Transverse colon (tissue), 4 donors: ENCODE measurements at places on chromosomes 4 and X. TPM values are rescaled to one million over a fixed set of nuclear protein-coding genes. Genes with fewer than 3 reads are reported as not detected.

DNA sequence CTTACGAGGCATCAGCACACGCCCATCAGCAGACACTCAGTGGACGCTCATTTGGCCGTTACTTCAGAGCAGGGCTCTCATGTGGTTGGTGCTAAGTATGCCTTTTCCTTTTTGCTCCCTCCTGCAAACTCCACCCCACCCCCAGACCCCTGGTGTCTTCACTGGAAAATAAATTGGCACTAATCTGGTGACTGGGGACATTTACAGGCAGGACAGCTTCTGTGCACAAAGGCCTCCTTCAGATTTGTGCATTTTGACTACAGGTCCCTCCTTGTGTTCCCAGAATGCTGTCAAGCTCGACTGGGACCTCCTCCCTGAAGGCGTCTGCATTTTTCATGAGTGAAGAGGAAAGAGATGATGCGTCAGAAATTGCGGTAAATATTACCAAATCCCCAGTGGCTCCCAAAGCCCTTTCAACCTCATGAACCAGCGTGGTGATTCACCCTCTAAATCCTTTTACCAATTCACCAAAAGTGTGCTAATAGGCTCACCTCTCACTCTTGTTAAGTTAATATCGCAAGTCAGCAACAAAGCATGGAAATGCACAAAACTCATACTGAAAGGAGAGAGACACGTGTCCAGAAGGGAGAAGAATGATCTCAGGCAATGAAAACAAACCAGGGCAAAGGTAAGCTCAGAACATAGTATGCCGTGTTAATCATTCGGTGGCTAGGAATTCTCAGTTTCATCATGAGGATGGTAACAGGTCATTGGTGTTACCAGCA, 119.0 kb downstream of the NKX6-1 start:
- H3K27ac ChIP-seq, result no peak overlapping the region
- no peaks in the 10 kb centered on the region for H3K27me3 ChIP-seq
- H3K4me1 ChIP-seq, result no peaks in the 10 kb centered on the region
- H3K4me3 ChIP-seq, result no peak overlapping the region

Gene SLC25A4
- total RNA-seq, result 20.9 TPM

- no peak overlapping the region for H3K4me3 ChIP-seq
- H3K36me3 ChIP-seq, result no peaks in the 10 kb centered on the region
- H3K27ac ChIP-seq, result no peak overlapping the region
- DNase-seq, result no peak
- H3K27me3 ChIP-seq, result no peaks in the 10 kb centered on the region
- H3K4me1 ChIP-seq, result no peaks in the 10 kb centered on the region
Observed at GRCh38 chrX:110216027-110216426, 101.9 kb downstream of the AMMECR1 start.

Gene PPARGC1A
- 126 TPM for total RNA-seq

Gene VAMP7
- total RNA-seq, result 25.1 TPM

DNA sequence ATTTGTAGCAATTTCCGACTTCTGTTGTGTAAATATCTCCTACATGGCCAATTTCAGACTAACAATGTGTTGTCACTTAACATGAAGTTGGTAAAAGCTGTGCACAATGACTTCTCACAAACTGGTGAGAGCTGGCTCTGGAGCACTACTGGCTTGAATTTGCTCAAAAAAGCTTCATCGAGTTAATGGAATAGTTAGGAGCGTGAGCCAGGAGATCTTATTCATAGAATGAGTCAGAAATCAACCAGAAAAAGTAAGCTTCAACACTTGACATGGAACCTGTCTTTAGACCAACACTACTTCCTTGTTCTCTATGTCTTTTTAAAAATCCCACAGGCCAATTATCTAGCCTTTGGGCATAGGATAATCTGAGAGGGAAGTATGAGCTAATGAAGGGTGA, 7.9 kb upstream of the CHRDL1 start:
- no peak overlapping the region for H3K4me3 ChIP-seq
- no peak overlapping the region for H3K27ac ChIP-seq
- H3K27me3 ChIP-seq, result no peaks in the 10 kb centered on the region
- DNase-seq, result no peak
- H3K4me1 ChIP-seq, result no peaks in the 10 kb centered on the region
- H3K36me3 ChIP-seq, result no peaks in the 10 kb centered on the region

DNA sequence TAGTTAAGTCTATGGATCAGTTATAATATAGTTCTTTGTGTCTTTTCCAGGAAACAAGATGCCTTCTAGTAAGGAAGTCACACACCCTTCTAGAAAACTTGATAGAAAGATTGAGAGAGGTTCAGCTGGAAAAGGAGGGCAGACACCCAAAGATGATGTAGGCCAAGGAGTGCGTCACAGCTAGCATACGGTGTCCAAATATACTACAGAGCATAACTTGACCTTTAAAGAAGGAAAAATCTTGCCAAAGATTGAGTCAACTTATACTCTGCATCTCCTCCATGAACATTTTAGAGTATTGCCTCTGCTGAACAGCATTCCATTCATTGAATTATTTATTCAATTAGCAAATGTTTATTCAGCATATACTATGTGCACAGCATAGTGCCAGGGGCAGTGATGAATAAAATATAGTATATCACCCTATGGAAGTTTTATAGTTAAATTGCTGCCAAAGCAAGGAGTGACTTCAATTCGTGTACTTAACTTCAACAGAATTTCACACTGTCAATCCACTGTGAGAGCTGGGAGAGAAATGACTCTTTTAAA, 51.9 kb upstream of the SLC6A14 start:
- H3K27ac ChIP-seq, result no peak overlapping the region

- H3K4me3 ChIP-seq, result no peak overlapping the region
- no peak overlapping the region for H3K27ac ChIP-seq
- no peak for DNase-seq
- no peaks in the 10 kb centered on the region for H3K27me3 ChIP-seq
Observed at GRCh38 chr4:92825791-92826190, 522.0 kb downstream of the GRID2 start.

Gene TLR3
- total RNA-seq, result 8.7 TPM

Gene UGT2A1
- total RNA-seq, result not detected

DNA sequence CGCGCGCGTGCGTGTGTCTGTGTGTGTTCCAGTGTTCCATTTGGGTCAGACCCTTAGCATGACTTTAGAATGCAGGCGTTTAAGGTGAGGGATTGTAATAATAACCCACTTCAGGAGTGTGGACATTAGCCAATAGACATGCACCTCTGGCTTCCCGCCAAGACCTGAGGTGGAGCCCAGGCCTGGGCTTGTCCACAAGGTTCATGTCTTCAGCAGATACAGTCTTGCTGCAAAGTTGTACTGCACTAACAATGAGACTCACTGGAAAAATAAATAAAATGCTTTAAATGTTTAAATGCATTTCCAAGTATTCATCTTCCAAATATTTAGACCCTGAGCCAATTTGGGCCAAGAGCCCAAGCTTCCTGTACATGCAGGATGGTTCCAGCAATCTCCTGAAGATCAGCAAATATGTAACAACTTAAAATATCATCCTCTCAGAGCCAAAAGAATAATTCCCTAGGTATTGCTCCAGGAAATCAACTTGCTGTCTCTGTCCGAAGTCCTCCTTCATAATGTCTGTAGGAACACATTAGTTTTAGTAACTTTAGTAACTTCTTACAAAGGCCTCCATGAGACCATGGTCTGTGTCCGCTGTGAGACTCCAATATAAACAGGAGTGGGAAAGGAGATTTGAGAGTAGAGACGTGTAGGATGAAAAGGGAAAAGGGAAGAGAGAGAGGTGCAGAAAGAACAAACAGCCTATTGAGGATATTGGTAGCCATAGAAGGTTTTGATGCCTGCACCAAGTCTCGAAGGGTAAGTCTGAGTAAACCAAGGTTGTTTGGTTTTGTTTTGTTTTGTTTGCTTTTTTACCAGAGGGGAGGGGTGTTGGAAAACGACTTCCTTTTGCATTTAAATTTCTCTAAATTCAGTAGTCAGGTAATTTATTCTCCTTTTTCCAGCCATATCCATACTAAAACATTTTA, 98.5 kb upstream of the KLF3 start:
- no peak overlapping the region for H3K4me3 ChIP-seq
- H3K4me1 ChIP-seq, result peaks cover 31% of the 10 kb centered on the region
- H3K27me3 ChIP-seq, result no peaks in the 10 kb centered on the region

DNA sequence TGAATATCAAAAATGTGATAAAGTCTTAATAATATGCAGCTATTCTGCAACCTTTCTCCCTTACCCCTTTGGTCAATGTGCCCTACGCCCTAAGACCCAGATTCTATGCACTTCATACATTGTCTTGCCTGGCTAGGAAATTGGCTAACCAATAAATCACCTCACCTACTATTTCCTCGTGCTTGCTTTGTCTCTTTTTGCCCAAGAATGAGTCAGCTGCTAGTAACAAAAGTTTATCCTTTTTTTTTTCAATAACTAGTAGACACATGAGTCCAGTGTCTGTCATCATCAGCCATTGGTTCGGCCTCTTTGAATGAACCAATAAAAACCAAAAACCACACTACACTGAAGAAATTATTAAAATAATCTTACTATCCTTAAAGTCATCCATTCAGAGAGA, 387.1 kb downstream of the PPP3CA start:
- no peak overlapping the region for H3K4me3 ChIP-seq
- H3K27ac ChIP-seq, result no peak overlapping the region
- no peak for DNase-seq
- H3K27me3 ChIP-seq, result no peaks in the 10 kb centered on the region
- H3K36me3 ChIP-seq, result no peaks in the 10 kb centered on the region
- no peaks in the 10 kb centered on the region for H3K4me1 ChIP-seq

- H3K4me1 ChIP-seq, result no peaks in the 10 kb centered on the region
- no peaks in the 10 kb centered on the region for H3K27me3 ChIP-seq
- H3K27ac ChIP-seq, result peak overlapping the region; percentile 70
- DNase-seq, result no peak
- H3K4me3 ChIP-seq, result no peak overlapping the region
- H3K36me3 ChIP-seq, result no peaks in the 10 kb centered on the region
Observed at GRCh38 chrX:107700317-107700774, 72.0 kb downstream of the PRPS1 start.

Gene BEX1
- 3.0 TPM for total RNA-seq

DNA sequence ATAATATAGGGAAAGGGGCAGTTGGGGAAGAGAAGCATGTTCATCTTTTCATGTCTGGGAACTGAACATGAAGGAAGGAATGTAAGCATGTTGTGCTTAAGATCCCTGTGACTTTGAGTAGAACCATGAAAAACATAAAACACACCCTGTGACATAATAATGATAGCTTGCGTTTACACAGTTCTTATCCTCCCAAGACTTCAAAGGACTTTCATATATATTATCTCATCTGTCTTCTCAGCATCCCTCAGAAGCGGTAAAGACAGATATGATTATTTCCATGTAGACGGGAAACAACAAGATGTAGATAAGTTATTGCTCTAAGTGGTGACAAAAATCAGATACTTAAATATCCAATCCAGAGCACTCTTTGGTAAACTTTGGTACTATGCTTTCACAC, 3.3 kb upstream of the SH3RF1 start:
- no peaks in the 10 kb centered on the region for H3K36me3 ChIP-seq
- no peaks in the 10 kb centered on the region for H3K27me3 ChIP-seq
- peaks cover 6% of the 10 kb centered on the region for H3K4me1 ChIP-seq
- H3K27ac ChIP-seq, result no peak overlapping the region
- no peak overlapping the region for H3K4me3 ChIP-seq
- DNase-seq, result no peak

Gene TCEANC
- total RNA-seq, result 9.1 TPM

- H3K36me3 ChIP-seq, result no peaks in the 10 kb centered on the region
- no peak for DNase-seq
- no peaks in the 10 kb centered on the region for H3K4me1 ChIP-seq
Observed at GRCh38 chrX:74510401-74510800, 89.1 kb downstream of the SLC16A2 start.

DNA sequence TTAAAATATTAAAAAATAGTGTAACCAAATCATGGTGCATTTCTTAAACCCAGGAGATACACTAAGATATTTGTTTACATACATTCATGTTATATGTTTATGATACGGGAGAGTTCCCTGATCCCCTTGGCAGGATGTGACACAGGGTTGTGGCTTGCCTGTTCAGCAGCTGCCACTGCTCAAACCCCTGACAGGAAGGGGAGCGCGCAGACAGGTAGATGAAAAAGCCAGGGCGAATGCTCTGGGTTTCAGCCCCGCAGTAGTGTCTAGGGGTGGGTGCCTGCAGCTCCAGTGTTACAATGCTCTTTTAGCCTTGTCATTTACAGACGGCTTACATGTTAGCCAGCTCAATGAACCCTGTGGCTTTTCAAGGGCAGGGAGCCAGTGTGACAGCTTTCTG, 1343.8 kb upstream of the IGFBP7 start:
- H3K4me1 ChIP-seq, result no peaks in the 10 kb centered on the region
- no peak for DNase-seq
- H3K27ac ChIP-seq, result no peak overlapping the region
- H3K27me3 ChIP-seq, result no peaks in the 10 kb centered on the region
- H3K36me3 ChIP-seq, result no peaks in the 10 kb centered on the region
- no peak overlapping the region for H3K4me3 ChIP-seq

Gene CCDC158
- total RNA-seq, result not detected

Gene PCDH7
- 29.7 TPM for total RNA-seq

- no peak for DNase-seq
- no peak overlapping the region for H3K4me3 ChIP-seq
- no peak overlapping the region for H3K27ac ChIP-seq
- no peaks in the 10 kb centered on the region for H3K4me1 ChIP-seq
- H3K36me3 ChIP-seq, result no peaks in the 10 kb centered on the region
Observed at GRCh38 chr4:169952236-169953002, 73.8 kb downstream of the MFAP3L start.

Gene C1QTNF7
- 3.7 TPM for total RNA-seq

DNA sequence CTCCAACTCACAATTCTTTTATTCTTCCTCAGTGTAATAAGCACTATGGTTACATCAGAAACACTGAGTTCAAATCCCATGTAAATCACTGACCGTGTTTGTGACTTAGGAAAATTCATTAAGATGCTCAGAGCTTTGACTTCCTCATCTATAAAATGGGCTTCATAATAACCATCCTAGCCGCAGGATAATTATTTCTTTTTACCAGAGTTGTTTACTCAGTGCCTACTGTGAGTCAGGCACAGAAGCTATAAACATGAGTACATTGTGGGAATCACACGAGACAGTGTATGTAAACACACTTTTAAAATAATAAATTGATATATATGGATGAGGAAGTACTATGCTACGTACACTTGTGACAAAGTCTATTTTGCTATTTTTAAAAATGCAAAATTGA, 296.3 kb upstream of the TENM3 start:
- no peaks in the 10 kb centered on the region for H3K27me3 ChIP-seq
- H3K4me1 ChIP-seq, result no peaks in the 10 kb centered on the region
- no peak overlapping the region for H3K27ac ChIP-seq

GRCh38 chr4:5887361-5888221, 5.3 kb downstream of the CRMP1 start:
- no peak for DNase-seq
- peaks cover 70% of the 10 kb centered on the region for H3K27me3 ChIP-seq
- no peaks in the 10 kb centered on the region for H3K36me3 ChIP-seq
- peak overlapping the region; percentile 15 for H3K4me3 ChIP-seq
